Left cardiac atrium (tissue), 4 donors: ENCODE measurements at places on chromosomes 16 and 17. TPM values are rescaled to one million over a fixed set of nuclear protein-coding genes. Genes with fewer than 3 reads are reported as not detected.

DNA sequence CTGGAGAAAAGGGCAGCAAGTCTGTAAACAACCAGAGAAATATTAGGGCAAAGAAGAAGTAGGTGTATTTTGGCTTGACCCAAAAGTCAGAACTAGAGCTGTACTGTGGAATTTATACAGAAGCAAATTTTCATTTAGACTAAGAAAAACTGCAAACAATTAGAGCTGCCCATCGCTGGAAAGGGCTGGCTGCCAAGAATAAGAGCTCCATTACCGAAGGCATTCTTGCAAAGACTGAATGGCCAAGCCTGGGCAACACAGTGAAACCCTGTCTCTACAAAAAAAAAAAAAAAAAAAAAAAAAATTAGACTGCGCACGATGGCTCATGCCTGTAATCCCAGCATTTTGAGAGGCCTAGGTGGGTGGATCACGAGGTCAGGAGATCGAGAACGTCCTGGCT, 53.9 kb upstream of the TMC5 start:
- DNase-seq, result no peak

GRCh38 chr16:17225541-17225940, 245.2 kb downstream of the XYLT1 start:
- no peak for DNase-seq

DNA sequence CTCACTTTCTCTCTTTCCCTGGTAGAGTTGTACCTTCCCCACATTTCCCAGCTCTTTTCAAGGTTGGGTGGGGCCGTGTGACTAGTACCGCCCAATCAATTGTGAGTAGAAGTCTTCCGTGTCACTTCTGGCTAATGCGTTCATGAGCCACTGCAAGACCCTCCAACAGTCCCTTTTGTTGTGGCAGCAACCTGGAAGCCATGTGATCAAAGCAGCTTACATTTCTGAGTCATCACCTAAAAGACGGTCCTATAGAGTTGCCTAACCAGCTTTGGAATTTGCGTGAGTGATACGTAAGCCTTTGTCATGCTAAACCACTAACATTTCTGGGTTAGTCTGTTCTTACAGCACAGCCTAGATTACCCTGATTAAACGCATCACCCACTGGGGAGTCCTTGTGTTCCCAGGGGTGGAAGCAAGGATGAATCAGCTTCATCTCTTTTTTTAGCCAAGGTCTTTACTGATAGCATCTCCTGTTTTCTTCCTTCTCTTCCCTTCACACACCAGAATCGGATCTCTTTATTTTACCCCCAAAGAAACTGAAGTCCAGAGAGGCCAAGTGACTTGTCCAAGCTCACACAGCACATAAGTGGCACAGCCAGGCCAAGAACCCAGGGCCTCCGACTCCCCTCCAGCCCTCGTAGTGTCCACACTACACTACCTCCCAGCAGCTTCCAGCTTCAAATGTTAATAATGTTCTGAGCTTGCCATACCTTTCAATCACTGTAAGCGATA, 366.3 kb upstream of the XYLT1 start:
- DNase-seq, result no peak

DNA sequence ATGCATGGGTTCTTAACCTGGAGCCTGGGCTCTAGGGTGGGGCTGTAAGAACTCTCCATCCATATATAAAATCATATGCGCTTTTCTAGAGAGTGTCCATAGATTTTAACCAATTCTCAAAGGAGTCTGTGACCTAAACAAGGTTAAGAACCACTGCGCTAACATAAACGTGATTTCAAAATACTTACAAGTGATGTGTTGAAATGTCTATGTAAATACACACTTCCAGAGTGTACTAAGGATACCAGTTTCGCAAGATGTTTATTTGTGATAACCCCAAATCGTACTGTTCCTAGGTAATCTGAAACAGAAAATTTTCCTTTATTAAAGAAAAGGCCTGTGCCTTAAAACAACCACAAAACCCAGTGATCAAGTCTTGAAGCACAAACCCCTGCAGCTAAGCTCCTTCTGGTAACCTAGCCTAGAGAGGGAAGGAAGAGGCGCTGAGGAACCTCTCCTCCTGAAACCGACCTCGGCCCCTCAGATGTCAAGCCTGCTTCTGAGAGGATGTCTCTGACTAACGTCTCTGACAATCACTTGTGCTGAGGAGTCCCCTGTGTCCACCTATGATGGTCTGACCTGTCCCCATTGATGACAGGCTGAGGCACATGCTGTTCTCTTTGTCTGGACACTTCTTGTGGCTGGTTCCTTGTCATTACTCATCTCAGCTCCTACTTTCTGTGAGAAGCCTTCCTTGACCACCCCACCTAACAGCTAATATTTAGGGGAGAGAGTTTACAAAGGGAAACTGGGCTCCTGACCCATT, 32.2 kb downstream of the SNN start:
- no peak for DNase-seq

DNA sequence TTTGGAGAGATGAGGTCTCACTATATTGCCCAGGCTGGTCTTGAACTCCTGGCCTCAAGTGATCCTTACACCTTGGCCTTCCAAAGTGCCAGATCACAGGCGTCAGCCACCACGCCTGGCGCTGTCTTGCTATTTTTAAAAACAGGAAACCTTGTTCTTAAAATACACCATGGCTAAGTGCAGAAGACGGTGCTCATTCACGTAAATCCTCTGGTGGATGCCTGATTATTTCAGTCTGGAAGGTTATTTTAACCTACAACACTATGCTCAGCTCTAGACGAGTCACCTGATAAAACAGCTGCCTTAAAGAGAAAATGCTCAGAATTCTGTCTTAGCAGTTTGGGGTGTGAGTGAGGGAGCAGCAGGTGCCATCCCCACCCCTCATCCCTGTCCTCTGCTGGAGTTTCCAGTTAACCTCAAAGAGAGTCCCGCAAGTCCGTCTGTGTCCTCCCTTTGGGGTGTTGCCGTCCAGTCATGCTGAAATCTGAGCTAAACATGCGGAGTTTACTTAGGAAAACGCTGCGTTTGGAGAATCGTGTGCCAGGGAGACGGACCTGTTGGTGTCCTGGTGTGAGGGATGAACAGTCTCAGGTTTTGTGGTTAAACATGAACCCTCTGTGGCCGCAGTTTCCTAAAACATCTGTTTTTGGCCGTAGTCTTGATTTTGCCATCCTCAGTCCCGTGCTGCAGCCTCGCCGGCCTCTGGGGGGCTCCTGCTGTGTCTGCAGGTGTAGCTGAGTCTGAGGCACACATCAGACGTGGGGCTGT, 17.1 kb downstream of the SPG7 start:
- peak; percentile 49 for DNase-seq

GRCh38 chr16:88373927-88374492, 8.7 kb upstream of the ZNF469 start:
- no peak for DNase-seq

DNA sequence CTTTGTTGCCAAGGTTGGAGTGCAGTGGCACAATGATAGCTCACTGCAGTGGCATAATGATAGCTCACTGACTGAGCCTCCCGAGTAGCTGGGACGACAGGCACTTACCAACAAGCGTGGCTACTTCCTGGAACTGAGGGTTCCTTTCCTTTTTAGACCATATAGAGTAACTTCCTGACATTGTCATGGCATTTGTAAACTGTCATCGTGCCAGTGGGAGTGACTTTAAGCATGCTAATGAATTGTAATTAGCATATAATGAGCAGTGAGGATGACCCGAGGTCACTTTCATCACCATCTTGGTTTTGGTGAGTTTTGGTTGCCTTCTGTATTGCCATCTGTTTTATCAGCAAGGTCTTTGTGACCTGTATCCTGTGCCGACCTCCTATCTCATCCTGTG, 162.4 kb downstream of the HS3ST4 start:
- no peak for DNase-seq

DNA sequence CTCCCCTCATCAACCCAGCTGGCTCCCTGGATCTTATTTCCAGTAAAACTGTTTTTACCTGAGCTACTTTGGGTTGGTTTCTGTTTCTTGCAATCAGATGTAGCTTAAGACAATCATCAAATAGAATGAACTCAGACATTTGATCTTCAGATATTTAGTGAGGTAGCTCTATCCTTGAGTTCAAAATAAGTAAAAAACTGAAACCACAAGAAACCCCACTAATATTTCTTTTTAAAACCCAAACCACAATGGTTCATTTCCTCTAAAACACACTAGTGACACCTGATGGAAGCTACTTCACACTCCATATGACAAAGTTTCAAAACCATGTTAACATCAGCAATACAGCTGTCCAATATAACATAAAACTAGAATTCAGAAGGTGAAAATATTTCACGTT, 37.8 kb downstream of the CACNG1 start:
- no peak for DNase-seq

GRCh38 chr17:77321649-77322513, 181.1 kb downstream of the SEC14L1 start:
- no peak for DNase-seq

- peak; percentile 8 for DNase-seq
Observed at GRCh38 chr16:85806539-85806938, 7.0 kb downstream of the COX4I1 start.

DNA sequence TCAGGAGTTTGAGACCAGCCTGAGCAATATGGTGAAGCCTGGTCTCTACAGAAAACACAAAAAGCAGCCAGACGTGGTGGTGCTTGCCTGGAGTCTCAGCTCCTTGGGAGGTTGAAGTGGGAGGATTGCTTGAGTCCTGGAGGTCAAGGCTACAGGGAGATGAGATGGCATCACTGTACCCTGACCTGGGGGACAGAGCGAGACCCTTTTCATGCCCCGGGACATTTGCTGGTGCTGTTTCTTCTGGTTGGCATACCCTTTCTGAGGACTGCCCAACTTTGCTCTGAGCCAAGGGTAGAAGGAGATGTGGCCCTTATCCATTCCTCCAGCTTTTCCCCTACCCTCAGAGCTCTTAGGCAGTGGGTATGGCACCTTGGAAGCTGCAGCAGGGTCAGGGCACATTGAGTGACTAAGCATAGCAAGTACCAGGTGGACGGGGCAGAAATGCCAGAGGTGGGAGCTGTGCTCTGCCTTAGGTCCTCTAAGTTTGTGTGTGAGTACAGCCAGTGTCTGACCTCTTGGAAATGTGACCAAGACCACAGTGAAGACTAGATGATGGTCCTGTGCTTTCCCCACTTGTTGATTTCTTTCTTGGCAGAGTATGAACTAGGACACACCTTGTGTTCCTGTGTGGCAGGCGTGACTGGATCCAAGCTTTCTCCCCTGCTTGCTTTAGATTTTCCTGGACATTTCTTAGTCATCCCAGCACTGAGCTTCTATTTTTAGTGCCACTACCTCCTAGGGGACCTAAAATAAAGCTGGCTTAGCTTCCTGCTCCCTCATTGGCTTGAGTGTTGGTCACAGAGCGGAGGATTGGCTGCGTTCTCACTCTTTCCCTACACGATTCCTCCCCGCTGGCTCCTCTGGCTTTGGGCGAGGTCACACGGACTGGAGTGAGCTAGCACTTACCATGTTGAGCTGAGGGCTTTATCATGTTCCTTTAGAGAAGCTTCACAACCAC, 9.9 kb upstream of the EDC4 start:
- DNase-seq, result peak; percentile 79

DNA sequence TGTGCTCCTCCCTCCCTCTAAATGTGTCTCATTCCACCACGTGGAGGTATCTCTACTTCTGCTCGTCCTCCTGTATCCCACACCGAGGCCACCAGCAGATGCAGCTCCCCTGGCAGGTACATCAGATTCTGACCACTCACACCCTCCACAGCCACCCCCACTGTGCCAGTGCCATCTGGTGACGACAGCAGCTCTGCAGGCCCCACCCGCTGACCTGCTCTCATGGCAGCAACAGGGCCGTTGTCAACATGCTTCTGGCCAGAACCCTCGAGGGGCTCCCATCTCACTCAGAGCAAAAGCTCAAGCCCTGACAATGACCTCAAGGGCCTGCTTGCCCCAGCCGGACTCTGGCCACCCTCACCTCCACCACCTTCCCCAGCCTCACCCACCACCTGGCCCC, 93.4 kb downstream of the AMFR start:
- DNase-seq, result no peak

- DNase-seq, result no peak
Observed at GRCh38 chr16:51624080-51624775, 473.2 kb upstream of the SALL1 start.

GRCh38 chr16:18801145-18801972, at the start of gene ARL6IP1:
Gene ARL6IP1, minus strand, starts transcription at chr16:18801549. Its CDS starts 83 bp downstream, at chr16:18801466.
- peak; percentile 100 for DNase-seq

DNA sequence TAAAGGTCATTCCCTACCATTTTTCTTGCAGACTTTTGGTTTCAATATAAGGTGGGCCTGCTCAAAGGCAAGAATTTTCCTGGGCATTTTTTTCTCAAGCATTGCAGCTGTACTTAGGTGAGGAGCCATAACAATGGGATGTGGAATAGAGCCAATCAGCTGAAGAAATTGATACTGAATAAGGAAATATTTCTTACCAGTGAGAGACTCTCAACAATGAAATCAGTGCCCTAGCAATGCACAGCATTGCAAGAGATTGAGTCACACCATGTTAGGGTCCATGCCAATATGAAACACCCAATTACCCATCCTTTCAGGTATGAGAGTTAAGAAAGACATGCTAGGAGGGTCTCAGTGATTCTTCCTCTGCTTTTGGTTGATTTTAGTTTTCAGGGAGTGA, 237.6 kb downstream of the SOX9 start:
- no peak for DNase-seq

GRCh38 chr17:77458202-77459017, 317.6 kb downstream of the SEC14L1 start:
- DNase-seq, result peak; percentile 16

GRCh38 chr16:49195237-49195548, 86.4 kb downstream of the CBLN1 start:
- no peak for DNase-seq

GRCh38 chr16:10069374-10069773, 112.9 kb downstream of the GRIN2A start:
- peak; percentile 52 for DNase-seq

VASN gene
- 20.0 TPM for total RNA-seq

CACNA1G gene
- 5.7 TPM for total RNA-seq

LCAT gene
- total RNA-seq, result 22.6 TPM

MAF gene
- total RNA-seq, result 19.5 TPM

SAMD14 gene
- 1.6 TPM for total RNA-seq

CLDN7 gene
- total RNA-seq, result 4.9 TPM

CD300LB gene
- total RNA-seq, result 0.32 TPM

KRT34 gene
- total RNA-seq, result not detected

FNDC8 gene
- total RNA-seq, result not detected

KANSL1 gene
- 29.4 TPM for total RNA-seq

NPIPA5 gene
- 9.5 TPM for total RNA-seq
